A549 treated with DMSO at 1 μM for 4 hours (cell line): ENCODE measurements at places on chromosomes 4 and X. TPM values are rescaled to one million over a fixed set of nuclear protein-coding genes. Genes with fewer than 3 reads are reported as not detected.

Gene RGS12
- 7.9 to 12.0 TPM (median 9.4 TPM) in 5 replicates for total RNA-seq

Gene AMBN
- not detected in 5 replicates for total RNA-seq

Gene GBA3
- total RNA-seq: not detected in 5 replicates

Gene STOX2
- 3.1 to 4.1 TPM (median 3.7 TPM) in 5 replicates for total RNA-seq

Gene CD40LG
- not detected in 5 replicates for total RNA-seq

Gene GLRB
- total RNA-seq: 0.75 to 0.95 TPM (median 0.88 TPM) in 5 replicates

Gene ANKRD37
- total RNA-seq: 2.3 to 3.8 TPM (median 3.6 TPM) in 5 replicates

Gene MAGEA11
- total RNA-seq: not detected in 5 replicates

Gene TMEM47
- 0.56 to 1.1 TPM (median 0.84 TPM) in 5 replicates for total RNA-seq

Gene SH3D19
- 27.0 to 36.5 TPM (median 28.1 TPM) in 5 replicates for total RNA-seq

Gene OTUD4
- total RNA-seq: 15.5 to 21.6 TPM (median 18.7 TPM) in 5 replicates

Gene TMPRSS11D
- total RNA-seq: not detected in 5 replicates

Gene CWH43
- not detected in 5 replicates for total RNA-seq

Gene FGF13
- 0.14 TPM in 2 of 5 replicates, not detected in the others for total RNA-seq

Gene ZFP92
- 0.39 to 0.69 TPM (median 0.56 TPM) in 5 replicates for total RNA-seq

Gene CLCN5
- total RNA-seq: 2.1 to 3.9 TPM (median 3.2 TPM) in 5 replicates

Gene CCNA2
- total RNA-seq: 43.5 to 55.0 TPM (median 51.9 TPM) in 5 replicates

Gene PAGE1
- total RNA-seq: 0.28 to 0.43 TPM in 2 of 5 replicates, not detected in the others

Gene RHOXF2B
- total RNA-seq: not detected in 5 replicates

Gene TKTL1
- 0.06 to 0.23 TPM in 2 of 5 replicates, not detected in the others for total RNA-seq

Gene PAGE4
- not detected in 5 replicates for total RNA-seq

Gene CCNB3
- 0.60 to 0.97 TPM (median 0.63 TPM) in 5 replicates for total RNA-seq

Gene ASB9
- 21.5 to 25.6 TPM (median 22.1 TPM) in 5 replicates for total RNA-seq

Gene DUSP21
- not detected in 5 replicates for total RNA-seq

Gene DDIT4L
- 0.49 to 0.72 TPM (median 0.59 TPM) in 5 replicates for total RNA-seq

Gene CTAG2
- not detected in 5 replicates for total RNA-seq

Gene DDX3X
- total RNA-seq: 166 to 273 TPM (median 222 TPM) in 5 replicates

Gene AKAP14
- total RNA-seq: not detected in 5 replicates

Gene HPSE
- total RNA-seq: 0.92 to 1.5 TPM (median 1.3 TPM) in 5 replicates

Gene USP53
- 7.6 to 12.9 TPM (median 10.0 TPM) in 5 replicates for total RNA-seq

Gene SLC25A53
- 3.7 to 5.1 TPM (median 4.4 TPM) in 5 replicates for total RNA-seq

Gene QDPR
- 44.5 to 53.1 TPM (median 48.3 TPM) in 5 replicates for total RNA-seq

Gene FAM9B
- not detected in 5 replicates for total RNA-seq

Gene NWD2
- total RNA-seq: not detected in 5 replicates

Gene FGA
- total RNA-seq: 6.0 to 9.4 TPM (median 8.1 TPM) in 5 replicates

Gene DMRTC1B
- total RNA-seq: not detected in 5 replicates

Gene FABP2
- not detected in 5 replicates for total RNA-seq

Gene IL3RA
- 0.10 to 0.42 TPM (median 0.21 TPM) in 5 replicates for total RNA-seq

Gene PCDH10
- 0.09 to 0.23 TPM (median 0.16 TPM) in 5 replicates for total RNA-seq

Gene TIGD4
- total RNA-seq: 0.09 to 0.31 TPM (median 0.23 TPM) in 5 replicates

Gene FAAH2
- 0.05 to 0.36 TPM (median 0.10 TPM) in 3 of 5 replicates, not detected in the others for total RNA-seq

Gene C1QTNF7
- not detected in 5 replicates for total RNA-seq

Gene SPANXC
- total RNA-seq: 0.45 to 1.1 TPM (median 0.94 TPM) in 5 replicates

Gene INPP4B
- 5.3 to 8.9 TPM (median 6.9 TPM) in 5 replicates for total RNA-seq

Gene SHISA3
- total RNA-seq: not detected in 5 replicates

Gene AVPR2
- 0.07 to 0.10 TPM (median 0.09 TPM) in 4 of 5 replicates, not detected in the other for total RNA-seq

Gene DMRTC1
- total RNA-seq: not detected in 5 replicates
